ENCODE measurements at places on chromosomes 4 and X. TPM values are rescaled to one million over a fixed set of nuclear protein-coding genes. Genes with fewer than 3 reads are reported as not detected.

KLKB1 gene
- 23.7 TPM for total RNA-seq

TMPRSS11A gene
- total RNA-seq: not detected

SETD7 gene
- 33.6 TPM for total RNA-seq

DNA sequence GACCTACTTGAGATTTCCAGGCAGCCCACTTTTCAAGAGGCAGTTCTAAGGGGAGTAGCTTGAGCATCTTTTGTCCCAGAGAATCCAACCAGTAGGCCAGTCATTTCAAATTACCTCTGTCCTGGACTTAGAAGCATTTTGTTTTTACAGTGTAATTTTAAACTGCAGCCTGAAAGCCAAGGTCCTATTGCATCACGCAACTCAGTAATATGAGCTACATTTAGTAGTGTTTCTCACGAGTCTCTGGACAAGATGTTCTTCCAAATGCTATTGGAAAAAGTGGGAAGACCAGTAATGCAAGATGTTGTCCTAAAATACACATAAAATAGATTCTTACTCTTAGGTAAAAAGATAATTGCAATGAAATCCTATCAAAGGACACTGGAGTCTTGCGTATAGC, 182.5 kb upstream of the ARX start:
- H3K27ac ChIP-seq: no peak overlapping the region
- no peaks in the 10 kb centered on the region for H3K27me3 ChIP-seq
- H3K36me3 ChIP-seq: no peaks in the 10 kb centered on the region
- no peak overlapping the region for H3K4me3 ChIP-seq
- H3K4me1 ChIP-seq: no peaks in the 10 kb centered on the region

GRCh38 chr4:119657111-119657611, 28.6 kb upstream of the PDE5A start:
- H3K27me3 ChIP-seq: no peaks in the 10 kb centered on the region
- H3K27ac ChIP-seq: no peak overlapping the region
- H3K4me1 ChIP-seq: no peaks in the 10 kb centered on the region
- no peaks in the 10 kb centered on the region for H3K36me3 ChIP-seq
- DNase-seq: no peak
- no peak overlapping the region for H3K4me3 ChIP-seq

DNA sequence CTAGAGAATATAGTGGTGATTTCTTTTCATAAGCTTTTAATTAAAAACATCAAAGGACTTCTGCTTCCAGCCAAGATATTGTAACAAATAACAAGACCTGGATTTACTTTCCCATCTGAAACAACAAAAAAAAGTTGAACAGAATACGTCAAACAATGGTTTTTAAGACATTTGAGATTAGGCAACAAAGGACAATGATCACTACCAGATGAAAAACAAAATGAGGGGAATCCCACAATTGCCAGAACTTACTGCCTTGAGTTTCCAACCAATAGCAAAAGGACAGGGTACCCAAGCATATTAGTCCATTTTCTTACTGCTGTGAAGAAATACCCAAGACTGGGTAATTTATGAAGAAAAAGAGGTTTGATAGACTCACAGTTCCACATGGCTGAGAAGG, 341.4 kb upstream of the INTU start:
- H3K4me1 ChIP-seq: no peaks in the 10 kb centered on the region
- H3K27ac ChIP-seq: no peak overlapping the region
- H3K27me3 ChIP-seq: no peaks in the 10 kb centered on the region
- no peak for DNase-seq
- H3K36me3 ChIP-seq: no peaks in the 10 kb centered on the region

Data from spinal cord (tissue), 10 donors.